ENCODE measurements at places on chromosomes 2 and 18.

DNA sequence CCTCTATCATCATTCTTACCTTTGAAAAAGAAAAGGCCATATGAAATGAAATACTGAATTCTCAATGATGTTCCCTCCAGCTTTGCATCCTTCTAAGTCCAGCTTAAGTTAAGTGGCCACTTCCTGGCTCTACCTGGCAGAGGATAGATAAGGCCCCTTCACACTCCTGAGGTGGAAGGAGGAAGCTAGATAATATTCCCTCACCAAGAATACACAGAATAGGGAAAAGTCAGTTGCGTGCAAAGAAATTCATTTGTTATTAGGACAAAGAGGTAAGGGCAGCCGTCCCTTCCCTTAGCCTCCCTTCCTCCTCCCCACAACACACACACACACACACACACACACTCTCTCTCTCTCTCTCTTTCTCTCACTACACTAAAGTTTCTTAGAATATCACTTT is 37.5 kb downstream of the OLA1 start:
- DNase-seq = no peak

DNA sequence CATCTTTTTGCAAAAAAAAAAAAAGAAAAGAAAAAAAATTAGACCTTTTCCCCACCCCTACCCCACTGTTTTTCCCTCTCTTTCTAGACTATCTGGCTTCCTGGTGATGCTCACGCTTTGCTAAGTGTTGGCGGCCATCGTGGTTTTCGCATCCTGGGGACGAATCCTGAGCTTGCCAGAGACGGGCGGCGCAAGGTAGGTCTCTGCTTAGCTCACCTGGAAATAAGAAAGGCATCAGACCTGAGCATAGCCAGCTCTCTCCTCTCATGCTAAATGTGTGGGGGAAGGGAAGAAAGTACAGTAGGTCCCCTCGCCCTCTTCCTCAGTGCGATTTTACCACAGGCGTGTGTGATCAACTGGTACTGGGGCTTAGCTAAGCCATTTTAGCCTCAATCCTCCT is 90.5 kb downstream of the KLHL29 start:
- DNase-seq = no peak

GRCh38 chr2:38875227-38875575 is 533 bp downstream of the DHX57 start:
- no peak for DNase-seq

- no peak for DNase-seq
These were observed 2.7 kb downstream of the PDCD1 start for GRCh38 chr2:241855888-241856422.

- no peak for DNase-seq
These were observed 20.3 kb upstream of the KCNF1 start for GRCh38 chr2:10891390-10891789.

- no peak for DNase-seq
These were observed 2.2 kb downstream of the PLEKHA3 start for GRCh38 chr2:178482437-178482836.

DNA sequence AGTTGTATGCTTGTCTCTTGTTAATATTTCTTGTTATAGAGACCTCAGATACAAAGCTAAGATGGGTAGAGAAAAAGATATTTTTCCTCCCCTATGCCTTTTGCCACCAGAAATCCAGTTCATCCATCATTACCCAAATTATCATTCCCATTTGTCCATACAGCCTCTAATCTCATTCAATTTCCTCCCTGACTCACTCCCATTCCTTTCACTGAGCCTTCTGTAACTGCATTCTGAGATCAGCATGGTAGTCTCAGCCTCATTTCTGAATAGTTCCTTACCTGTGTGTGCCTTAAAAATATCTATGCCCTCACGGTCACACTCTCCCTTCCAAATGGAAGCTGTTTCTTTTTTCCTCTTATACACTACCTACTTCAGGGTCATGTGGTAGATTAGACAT is 15.7 kb upstream of the PIK3C3 start:
- no peak for DNase-seq

DNA sequence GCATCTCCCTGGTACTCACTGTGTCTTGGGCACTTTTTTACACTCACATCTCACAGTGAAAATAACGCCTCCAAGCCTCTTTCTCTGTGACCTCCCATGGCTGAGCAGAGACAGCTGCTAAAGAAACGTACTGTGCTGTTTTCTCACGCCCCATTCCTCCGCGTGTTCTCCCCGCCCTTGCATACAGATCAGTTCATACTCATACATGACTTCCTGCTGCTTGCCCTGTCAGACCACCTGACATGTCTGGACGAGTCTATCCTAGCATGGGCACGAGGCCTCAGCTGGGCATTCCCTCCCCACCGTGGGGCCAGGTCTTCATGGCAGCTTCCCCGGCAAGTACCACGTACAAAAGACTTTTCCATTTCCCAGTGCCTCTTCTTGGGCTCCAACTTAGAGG is 21.2 kb upstream of the IL1A start:
- no peak for DNase-seq

All from muscle of arm (tissue), 14 donors.